Activated CD4-positive, alpha-beta T cell treated with anti-CD3 and anti-CD28 coated beads for 4 hours (primary cell): ENCODE measurements at places on chromosomes 6 and 20.

- no peak for DNase-seq
Measured at GRCh38 chr20:11210611-11211010, 536.8 kb upstream of the JAG1 start.

DNA sequence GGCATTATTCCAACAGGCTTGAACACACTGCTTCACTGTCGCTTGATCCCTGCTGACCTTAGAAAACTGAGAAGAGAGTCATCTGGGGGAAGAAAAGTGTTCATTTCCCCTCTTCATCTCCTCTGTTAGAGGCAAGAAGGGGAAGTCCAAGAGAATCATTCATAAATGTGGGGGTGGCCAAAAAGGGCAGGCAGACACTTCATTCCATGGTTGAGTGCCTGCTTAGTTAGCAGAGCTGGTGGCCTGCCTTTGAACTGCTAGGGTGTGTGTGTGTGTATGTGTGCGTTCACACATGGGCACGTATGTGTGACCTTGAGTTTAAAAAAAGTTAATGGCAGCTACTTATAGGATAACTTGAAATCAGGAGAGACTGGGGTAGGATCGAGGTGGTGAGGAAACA, 39.4 kb upstream of the RFPL4B start:
- no peak for DNase-seq

DNA sequence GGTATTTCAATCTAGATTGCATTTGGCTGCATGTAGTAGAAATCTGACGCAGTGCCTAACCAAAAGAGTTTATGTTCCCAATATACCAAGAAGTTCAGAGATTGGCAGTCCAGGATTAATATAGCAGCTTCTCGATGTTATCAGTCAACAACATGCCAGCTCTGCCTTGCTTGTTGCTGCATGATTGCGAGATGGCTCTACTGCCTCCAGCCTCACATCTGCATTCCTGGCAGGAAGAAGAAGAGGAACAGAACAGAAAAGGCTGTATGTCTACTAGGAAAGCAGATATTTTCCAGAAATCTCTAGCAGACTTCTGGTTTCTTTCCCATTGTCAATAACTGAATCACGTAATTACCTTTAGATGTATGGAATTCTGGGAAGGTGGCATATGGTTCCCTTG, 60.8 kb downstream of the SLC35D3 start:
- DNase-seq: no peak

DNA sequence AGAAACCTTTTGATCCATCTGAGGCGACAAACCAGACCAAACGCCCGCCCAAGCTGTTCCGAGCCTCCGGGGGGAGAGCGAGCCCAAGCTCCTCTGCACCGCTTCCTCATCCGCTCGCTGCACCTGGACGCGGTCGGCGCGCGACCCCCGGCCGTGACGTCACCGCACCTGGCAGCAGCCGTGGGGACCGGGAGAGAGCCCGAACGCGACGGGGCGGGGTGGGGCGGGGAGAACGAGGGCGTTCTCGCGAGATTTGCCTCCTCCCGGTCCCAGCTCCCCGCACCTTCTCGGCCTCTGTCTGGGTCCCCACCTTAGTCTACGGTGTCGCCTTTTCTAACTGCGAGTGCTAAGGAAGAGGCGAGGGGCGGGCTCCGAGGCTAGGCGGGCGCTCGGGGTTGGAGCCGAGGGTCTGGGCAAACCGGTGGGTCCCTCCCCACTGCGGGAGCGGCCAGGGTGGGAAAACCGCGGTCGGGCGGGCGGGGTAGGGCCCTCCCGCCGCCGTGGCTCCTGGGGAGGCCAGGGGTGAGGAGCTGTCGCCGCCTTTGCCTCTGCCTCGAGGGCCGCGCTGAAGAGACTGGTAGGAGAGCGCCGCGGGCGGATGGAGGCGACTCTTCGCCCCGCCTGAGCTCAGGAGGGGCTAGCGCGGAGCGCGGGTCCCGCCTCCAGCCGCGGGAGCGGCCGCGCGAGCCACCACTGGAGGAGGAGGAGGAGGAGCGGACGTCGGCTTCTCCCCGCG, at the start of gene CD2AP:
CD2AP (plus strand) TSS at position 293 of the 736 bp plus-strand sequence. CDS start 456 bp downstream, outside the sequence.
- peak; percentile 86 for DNase-seq

- DNase-seq: no peak
Measured at GRCh38 chr6:4607793-4608192, 168.4 kb upstream of the CDYL start.

DNA sequence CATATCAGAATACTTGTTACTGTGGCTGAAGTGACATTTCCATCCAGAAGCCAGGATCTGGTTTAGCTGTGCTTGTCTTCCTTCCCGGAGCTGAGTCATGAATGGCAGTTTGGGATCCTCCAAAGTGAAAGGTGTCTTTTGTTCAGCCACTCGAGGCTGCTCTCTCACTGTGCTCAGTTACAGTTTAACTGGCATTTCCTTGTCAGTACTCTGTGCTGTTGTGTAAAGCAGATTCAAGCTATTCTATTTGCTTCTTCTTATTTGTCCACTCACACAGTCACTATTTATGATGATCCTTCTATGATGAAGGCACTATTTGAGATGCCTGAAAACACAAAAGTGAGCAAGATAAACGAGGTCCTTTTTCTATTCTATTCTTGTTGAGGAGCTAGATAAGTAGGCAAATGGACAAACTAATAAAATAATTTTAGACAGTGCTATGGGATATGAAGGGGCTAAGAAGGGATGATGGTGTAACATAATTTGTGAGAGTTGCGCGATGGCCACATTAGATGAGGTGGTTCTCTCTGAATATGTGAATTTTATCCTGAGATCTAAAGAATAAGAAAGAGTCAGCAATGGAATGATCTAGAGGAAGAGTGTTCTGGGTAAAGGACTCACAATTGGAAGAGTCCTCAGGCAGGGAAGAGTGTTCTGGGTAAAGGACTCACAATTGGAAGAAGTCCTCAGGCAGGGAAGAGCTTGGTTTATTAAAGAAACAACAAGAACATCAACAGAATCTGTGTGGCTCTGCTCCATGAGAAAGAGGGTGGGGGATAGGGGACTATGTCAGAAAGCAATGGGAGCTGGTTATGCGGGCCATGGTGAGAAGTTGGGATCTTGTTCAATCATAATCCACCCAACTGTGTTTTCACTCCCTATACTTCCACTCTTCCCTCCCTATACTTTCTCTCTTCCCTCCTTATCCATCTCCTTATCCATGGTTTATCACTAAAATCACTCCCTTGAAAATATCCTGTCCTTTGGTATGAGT, 40.1 kb downstream of the CYP24A1 start:
- no peak for DNase-seq

GRCh38 chr6:115766745-115767462, 293.8 kb downstream of the FRK start:
- no peak for DNase-seq

GRCh38 chr6:106551155-106551554, 78.1 kb downstream of the RTN4IP1 start:
- no peak for DNase-seq

- DNase-seq: no peak
Measured at GRCh38 chr6:32179766-32180405, 1.7 kb downstream of the RNF5 start.

- DNase-seq: no peak
Measured at GRCh38 chr6:90285042-90285481, 11.6 kb downstream of the BACH2 start.

GRCh38 chr6:24982231-24982630, 46.5 kb upstream of the RIPOR2 start:
- DNase-seq: no peak

- no peak for DNase-seq
Measured at GRCh38 chr6:116127771-116128493, 2.0 kb upstream of the COL10A1 start.

GRCh38 chr20:37890643-37891042, 12.3 kb upstream of the VSTM2L start:
- no peak for DNase-seq

GRCh38 chr6:4163408-4164116, 28.2 kb upstream of the ECI2 start:
- DNase-seq: no peak

- no peak for DNase-seq
Measured at GRCh38 chr6:97304701-97305100, 21.7 kb upstream of the MMS22L start.

DNA sequence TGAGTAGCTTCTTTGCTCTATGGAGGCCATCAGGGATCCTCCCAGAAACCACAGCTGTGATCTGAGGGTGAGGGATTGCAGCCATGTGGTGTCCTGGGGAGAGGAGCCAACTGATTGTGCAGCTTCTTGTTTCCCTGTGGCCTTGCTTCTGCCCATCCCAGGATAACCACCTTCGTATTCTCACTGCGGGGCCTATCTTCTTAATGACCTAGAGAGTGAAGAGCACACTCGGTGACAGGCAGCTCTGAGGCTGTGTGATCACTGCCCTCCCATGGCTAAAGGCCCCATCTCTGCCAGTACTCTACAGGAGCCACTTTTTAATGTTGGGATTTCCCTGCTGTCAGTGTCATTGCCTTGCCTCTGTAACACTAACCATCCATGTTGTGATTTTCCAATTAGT, 5.3 kb upstream of the RAET1L start:
- DNase-seq: no peak

- no peak for DNase-seq
Measured at GRCh38 chr6:71656121-71656520, 230.2 kb upstream of the RIMS1 start.

- no peak for DNase-seq
Measured at GRCh38 chr6:143583542-143584327, 72.2 kb upstream of the FUCA2 start.
